ENCODE measurements at places on chromosomes 5 and 9.

- DNase-seq: peak; percentile 61
Measured at GRCh38 chr9:127311239-127311741, 46.7 kb downstream of the GARNL3 start.

GRCh38 chr9:90974016-90974415 lies 172.4 kb downstream of the SYK start:
- DNase-seq: peak; percentile 52

GRCh38 chr9:89872426-89872912 lies 267.7 kb downstream of the GADD45G start:
- no peak for DNase-seq

DNA sequence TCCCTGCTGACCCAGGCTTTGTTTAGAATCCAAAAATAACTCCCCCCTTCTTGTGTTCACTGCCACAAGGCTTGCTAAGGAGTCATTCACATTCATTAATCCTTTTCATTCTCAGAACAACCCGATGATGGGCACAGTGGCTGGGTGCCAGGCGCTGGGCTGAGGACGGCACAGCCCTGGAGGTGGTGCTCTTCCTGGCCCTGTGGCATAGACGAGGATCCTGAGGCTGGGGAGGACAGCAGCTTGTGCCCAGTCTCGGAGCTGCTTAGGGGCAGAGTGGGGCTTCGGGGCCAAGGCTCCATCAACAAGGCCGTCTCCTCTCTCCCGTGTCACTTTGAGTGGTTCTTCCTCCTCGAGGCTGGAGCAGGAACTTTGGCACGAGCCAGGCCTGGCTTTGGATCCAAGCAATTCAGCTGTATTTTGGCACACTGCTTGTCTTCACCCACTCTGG lies 166.7 kb downstream of the TTLL11 start:
- DNase-seq: no peak

GRCh38 chr5:56493766-56494165 lies 260.6 kb upstream of the ANKRD55 start:
- no peak for DNase-seq

- no peak for DNase-seq
Measured at GRCh38 chr9:113519426-113520108, 56.0 kb downstream of the RGS3 start.

- DNase-seq: no peak
Measured at GRCh38 chr5:180644129-180644824, 5.1 kb downstream of the FLT4 start.

GRCh38 chr5:91038180-91038808 lies 344.8 kb downstream of the ARRDC3 start:
- no peak for DNase-seq

DNA sequence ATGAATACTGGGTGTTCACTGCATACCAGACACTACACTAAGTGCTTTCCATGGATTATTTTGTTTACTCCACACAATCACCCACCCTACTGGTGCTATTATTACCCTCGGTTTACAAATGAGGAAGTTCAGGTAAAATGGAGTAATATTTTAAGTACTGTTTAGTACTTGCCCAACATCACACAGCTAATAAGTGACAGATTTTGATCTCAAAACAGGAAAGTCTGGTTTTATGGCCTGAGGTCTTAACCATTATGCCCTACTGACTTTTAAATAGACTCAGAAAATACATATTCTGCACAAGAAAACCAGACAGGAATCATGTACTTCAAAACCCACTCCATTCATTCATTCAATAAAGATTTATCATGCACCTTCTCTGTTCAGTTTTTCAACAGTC lies 431.0 kb upstream of the TLE4 start:
- DNase-seq: no peak

- no peak for DNase-seq
Measured at GRCh38 chr9:79656169-79656568, 84.4 kb downstream of the TLE4 start.

GRCh38 chr5:98721231-98721928 lies 52.1 kb upstream of the RGMB start:
- DNase-seq: no peak

- no peak for DNase-seq
Measured at GRCh38 chr5:39021413-39021812, 52.8 kb downstream of the RICTOR start.

DNA sequence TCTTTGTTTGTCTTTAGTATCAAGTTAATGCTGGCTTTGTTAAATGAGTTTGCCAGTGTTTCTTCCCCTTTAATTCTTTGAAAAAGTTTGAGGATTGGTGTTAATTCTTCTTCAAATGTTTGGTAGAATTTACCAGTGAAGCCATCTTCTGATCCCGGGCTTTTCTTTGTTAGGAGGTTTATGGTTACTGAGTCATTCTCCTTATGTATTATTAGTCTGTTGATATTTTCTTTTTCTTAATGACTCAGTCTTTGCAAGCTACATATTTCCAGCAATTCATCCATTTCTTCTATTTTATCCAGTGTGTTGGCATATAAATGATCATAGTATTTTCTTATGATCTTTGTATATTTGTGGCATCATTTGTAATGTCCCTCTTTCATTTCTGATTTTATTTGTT lies 74.5 kb upstream of the SPINK5 start:
- DNase-seq: no peak

- DNase-seq: no peak
Measured at GRCh38 chr9:120931231-120932085, 4.9 kb upstream of the TRAF1 start.

- DNase-seq: no peak
Measured at GRCh38 chr5:162068412-162068811, 839 bp downstream of the GABRG2 start.

DNA sequence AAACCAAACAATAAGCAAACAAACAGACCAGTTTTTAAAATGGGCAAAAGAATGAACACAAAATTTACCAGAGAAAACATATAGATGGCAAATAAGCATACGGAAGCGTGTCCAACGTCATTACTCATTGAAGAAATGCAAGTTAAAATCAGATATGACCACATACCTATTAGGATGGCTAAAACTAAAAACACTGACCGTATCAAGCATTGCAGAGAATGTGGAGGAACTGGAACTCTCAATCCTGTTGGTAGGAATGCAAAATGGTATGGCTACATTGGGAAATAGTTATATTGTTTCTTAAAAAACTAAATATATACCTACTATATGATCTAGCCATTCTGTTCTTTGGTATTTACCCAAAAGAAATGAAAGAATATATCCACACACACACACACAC lies 129.4 kb upstream of the ACO1 start:
- no peak for DNase-seq

GRCh38 chr5:4640795-4641194 lies 499.3 kb upstream of the ADAMTS16 start:
- DNase-seq: no peak

- no peak for DNase-seq
Measured at GRCh38 chr9:8724284-8725018, 924.9 kb upstream of the DMAC1 start.

DNA sequence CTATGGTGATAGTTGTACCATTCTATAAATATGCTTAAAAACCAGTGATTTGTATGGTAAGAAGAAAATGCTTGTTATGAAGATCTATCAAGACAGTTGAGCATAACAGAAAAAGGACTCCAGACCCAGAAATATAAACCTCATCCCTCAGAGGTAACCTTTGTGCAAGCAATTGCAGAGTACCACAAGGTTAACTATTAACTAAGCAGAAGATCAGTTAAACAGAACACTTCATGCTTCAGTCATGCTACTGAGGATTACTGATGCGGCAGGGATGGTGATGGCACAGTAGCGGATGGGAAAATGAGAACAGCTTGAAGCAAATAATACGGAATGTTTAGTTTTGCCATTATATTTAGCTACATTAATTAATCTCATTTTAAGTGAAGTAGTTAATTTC lies 45.5 kb downstream of the IARS1 start:
- DNase-seq: no peak

- DNase-seq: no peak
Measured at GRCh38 chr5:165309446-165309845, 1804.0 kb downstream of the MAT2B start.

- DNase-seq: no peak
Measured at GRCh38 chr5:125668884-125669283, 754.3 kb upstream of the GRAMD2B start.

- no peak for DNase-seq
Measured at GRCh38 chr5:107541400-107541799, 129.3 kb downstream of the EFNA5 start.

GRCh38 chr9:6495466-6495865 lies 82.5 kb downstream of the UHRF2 start:
- DNase-seq: no peak

DNA sequence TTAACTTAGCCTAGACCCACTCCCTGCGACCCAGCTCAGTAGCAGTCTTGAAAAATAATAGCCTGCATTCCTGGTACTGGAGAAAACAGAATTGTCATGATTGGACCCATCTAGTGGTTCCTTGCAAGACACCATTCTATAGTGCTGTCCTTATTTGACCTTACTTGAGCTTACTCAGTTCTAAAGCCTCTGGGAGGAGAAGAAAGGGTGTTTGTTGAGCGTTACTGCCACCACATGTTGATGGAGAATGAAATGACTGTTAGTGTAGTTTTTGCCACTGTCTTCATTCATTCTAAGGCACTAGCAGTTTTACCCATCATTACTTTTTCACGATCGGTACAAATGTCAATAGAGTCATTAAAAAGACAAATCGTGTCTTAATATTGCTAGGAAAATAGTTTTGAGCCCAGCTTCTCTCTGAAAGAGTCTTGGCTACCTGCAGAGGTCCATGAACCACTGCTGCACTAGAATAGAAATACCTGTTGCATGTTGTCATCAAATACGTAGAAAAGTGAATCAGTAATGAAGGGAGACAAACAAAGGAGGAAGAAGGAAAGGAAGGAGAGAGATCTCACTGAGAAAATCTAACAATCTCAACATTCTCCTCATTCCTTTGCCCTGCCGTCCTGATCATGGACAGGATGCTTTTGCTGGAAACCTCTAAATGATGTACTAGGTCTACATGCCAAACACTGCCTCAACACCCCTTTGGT lies 96.0 kb downstream of the LIX1 start:
- DNase-seq: no peak

- DNase-seq: no peak
Measured at GRCh38 chr9:133340256-133340655, 4.3 kb upstream of the SURF6 start.

DNA sequence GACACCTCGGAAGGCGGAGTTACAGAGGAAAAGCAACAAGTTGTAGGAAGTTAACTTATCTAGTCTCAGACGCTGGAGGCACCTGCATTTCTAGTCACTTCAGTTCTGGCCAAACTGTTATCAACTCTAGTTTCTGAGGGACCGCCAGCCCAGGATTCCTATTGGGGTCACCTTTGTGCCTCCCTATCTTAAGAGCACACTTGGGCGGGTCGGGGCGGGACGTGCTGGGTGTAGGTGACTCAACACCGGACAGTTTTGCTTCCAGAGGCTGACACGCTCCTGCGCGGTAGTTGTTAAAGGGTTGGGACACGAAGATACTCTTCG lies 679 bp upstream of the KDM4C start:
- DNase-seq: peak; percentile 71

GRCh38 chr5:53488195-53488722 lies 7.8 kb downstream of the FST start:
- DNase-seq: no peak

GRCh38 chr9:82588301-82589180 lies 474.4 kb downstream of the RASEF start:
- no peak for DNase-seq

All from amniotic stem cell (primary cell).